ENCODE measurements at places on chromosomes 6 and 20.

- DNase-seq, result peak; percentile 56
These were observed 609.3 kb downstream of the COL12A1 start for GRCh38 chr6:74596588-74596987.

DNA sequence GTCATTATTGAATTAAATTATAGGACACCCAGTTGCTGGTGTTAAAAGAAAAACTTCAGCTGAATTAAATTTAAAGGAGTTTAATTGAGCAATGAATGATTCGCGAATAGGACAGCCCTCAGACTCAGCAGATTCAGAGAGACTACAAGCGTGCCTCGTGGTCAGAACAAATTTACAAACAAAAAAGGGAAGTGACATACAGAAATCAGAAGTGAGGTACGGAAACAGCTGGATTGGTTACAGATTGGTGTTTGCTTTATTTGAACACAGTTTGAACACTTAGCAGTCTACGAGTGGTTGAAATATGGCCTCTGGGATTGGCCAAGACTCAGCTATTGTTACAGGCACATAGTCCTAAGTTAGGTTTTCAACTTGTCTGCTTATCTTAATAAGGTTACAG is 25.8 kb upstream of the TNFRSF21 start:
- DNase-seq, result no peak

DNA sequence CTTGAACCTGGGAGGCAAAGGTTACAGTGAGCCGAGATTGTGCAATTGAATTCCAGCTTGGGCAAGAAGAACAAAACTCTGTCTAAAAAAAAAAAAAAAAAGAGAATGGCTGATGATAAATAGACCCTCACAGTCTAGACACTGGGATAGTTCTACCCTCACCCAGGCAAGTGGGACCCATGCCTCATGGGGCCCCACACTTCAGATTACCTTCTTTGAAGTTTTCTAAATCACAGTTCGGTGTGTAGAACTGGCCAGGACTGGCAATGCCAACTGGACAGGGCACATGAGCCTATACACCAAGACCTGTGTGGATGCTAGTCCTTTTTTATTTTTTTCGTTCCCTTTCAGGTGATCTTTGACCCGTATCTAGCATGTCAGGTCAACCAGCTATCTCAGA is 24.3 kb upstream of the VIP start:
- no peak for DNase-seq

GRCh38 chr20:2691663-2692035 is 931 bp upstream of the EBF4 start:
- no peak for DNase-seq

GRCh38 chr6:32807020-32807580 is 9.7 kb downstream of the HLA-DOB start:
- no peak for DNase-seq

- no peak for DNase-seq
These were observed 113.9 kb upstream of the NAA20 start for GRCh38 chr20:19903168-19903811.

DNA sequence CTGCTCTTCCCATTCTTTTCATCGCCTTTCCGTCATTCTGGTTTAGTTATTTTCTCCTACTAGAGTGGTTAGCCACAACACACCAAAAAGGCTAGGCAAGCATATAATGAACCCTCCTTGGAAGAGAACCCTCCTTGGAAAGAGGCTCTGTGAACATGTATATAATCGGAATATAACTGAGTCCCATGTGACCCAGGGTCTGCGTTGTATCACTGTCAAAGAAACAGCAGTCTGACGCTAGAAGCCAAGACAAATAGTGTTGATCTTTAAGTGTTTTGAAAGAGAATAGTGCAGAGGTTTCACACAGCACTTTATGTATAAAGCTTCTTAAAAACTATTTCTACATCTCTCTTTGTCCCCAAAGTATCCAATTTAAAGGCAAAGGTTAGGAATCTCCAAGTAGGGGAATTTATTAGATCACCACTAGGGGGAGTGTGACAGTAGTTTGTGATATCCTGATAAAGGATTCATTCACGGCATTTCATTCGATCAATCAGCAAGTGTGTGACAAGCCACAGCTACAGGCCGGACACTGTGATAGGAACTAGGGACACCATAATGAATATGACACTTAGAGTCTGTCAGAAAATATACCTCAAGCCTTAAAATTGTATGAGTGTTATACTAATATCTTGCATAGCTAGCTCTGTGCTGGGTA is 395.3 kb downstream of the CD109 start:
- peak; percentile 9 for DNase-seq

- DNase-seq, result no peak
These were observed 123.0 kb upstream of the LAMA2 start for GRCh38 chr6:128759901-128760300.

DNA sequence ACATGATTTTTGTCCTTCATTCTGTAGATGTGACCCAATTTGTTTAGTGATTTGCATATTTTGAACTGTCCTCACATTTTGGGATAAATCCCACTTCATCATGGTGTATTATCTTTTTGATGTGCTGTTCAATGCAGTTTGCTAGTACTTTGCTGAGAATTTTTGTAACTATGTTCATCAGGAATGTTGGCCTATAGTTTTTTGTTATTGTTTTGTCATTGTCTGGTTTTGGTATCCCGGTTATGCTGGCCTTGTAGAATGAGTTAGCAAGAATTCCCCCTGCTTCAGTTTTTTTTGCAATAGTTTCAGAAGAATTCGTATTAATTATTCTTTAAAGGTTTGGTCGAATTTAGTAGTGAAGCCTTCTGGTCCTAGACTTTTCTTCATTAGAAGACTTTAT is 11.9 kb downstream of the KIF25 start:
- peak; percentile 26 for DNase-seq

DNA sequence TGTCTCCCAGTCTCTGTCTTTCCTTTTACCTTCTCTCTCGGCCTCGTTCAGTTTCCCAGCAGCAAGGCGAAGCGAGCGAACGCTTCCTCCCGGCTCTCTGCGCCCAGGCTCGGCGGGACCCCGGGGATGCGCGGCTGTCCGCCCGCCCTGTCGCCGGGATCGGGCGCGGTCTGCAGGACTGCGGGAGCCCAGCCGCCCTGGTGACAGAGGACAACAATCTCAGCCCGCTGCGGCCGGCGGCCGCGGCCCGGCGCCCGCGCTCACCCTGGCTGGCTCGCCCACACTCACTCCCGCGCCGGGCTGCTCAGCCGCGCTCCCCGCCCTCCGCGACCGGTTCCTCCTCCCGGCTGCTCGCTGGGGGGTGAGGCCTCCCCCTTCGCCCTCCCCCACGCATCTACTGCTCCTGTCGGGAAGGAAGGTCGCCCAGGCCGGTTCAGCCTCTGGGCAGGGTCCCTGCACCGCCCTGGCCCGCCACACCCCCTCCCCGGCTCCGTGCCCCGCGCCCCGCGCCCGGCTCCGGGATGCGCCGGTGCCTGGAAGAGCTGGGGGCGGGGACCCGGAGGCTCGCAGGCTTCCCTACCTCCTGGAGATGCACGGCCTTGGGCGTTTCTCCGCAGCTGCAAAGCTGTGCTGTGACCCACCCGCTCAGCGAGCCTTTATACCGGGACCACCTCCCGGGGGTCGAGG is 410 bp downstream of the SYNE1 start:
- DNase-seq, result peak; percentile 14

DNA sequence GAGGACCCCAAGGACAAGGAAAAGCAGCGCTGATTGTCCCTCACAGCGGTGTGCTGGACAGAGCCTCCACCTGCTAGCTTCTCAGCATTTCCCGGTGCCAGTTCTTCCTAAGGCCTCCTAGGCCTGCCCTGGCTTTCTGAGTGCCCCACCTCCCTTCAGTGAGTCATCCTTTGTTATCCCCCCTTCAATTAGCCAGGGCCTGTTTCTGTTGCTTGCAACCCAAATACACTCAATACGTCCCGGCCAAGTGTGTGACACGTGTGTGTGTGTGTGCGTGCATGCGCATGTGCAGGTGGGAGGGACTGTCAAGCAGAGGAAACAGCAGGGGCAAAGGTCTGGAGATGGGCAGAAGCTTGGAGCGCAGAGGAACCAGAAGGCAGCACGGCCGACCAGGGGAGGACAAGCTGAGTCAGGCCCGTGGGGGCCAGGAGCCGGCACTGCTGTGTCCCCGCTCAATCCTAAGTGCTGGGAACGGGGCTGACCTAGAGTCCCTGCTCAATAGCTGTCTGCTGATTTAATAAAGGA is 159.8 kb downstream of the PREX1 start:
- DNase-seq, result peak; percentile 24

DNA sequence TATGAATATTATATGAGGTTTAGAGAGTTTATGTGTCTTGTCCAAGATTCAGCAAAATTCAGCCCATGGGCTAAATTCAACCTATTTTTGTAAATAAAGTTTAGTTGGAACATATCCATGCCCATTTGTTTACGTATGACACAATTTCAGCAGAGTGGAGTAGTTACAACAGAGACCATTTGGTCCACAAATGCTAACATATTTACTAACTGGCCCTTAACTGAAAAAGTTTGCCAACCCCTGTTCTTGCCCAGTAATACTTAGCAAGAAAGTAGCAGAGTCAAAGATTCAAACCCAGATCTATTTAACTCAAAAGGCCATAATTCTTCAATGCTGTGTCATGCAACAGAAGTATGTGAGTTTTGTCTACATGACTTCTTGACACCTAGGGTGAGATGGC is 561.0 kb downstream of the PTPRT start:
- DNase-seq, result no peak

DNA sequence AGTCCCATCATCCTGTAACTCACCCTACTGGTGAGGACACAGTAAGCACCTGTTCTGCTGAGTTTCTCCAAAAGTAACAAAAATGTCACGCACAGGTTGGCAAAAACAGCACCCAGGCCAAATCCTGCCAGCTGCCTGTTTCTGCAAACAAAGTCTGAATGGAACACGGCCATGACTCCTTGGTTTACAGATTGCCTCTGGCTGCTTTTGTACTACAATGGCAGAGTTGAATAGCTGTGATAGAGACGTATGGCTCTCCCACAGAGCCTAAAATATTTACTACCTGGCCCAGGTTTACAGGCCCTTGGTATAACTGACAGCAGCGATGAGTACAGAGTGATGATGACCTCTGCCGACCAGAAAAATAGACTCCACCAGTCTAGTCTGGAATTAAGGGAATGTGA is 52.6 kb downstream of the CNKSR3 start:
- no peak for DNase-seq

DNA sequence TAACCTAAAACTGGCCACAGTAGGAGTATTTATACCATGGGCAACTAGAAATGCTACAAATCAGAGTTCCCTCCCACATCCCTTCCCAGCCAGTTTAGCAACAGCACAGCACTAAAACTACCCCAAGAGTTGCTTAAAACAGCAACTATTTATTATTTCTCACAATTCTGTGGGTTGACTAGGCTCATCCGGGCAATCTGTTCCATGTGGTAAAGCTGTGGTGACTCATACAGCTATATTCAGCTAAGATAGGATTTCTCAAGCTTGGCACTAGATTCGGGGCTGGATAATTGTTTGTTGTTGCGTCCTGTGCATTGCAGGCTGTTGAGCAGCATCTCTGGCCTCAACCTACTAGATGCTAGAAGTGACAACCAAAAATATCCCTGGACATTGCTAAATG is 8.6 kb upstream of the HECA start:
- DNase-seq, result peak; percentile 83

GRCh38 chr6:43089467-43089866 is 13.4 kb downstream of the PTK7 start:
- DNase-seq, result no peak
